ENCODE measurements at places on chromosomes 7 and 10.

GRCh38 chr7:28808796-28809533, 149.2 kb downstream of the TRIL start:
- no peaks in the 10 kb centered on the region for H3K27me3 ChIP-seq
- no peaks in the 10 kb centered on the region for H3K4me1 ChIP-seq
- no peak for DNase-seq
- no peaks in the 10 kb centered on the region for H3K36me3 ChIP-seq
- no peak overlapping the region for H3K4me3 ChIP-seq

DNA sequence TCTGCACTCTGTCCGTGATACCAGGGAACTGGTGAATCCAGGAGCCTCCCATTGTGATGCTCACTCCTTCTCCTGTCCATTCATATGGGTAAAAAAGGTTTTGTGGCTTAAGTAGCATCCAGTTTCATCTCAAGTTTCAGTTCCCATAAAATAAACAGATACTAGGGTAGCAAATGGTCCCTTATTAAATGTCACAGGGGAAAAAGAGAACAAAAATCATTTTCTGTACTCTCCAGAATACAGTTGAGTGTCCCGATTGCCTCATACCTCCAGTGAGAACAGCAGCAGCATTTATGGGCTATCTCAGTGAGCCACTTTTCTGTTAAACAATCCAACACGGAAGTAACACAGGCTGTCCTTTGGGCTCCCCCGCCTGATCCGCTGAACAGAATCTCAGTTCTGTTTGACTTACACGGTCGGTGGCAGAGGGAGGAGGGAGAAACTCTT, 179.6 kb downstream of the CELF2 start:
- H3K27me3 ChIP-seq = no peaks in the 10 kb centered on the region
- H3K4me3 ChIP-seq = no peak overlapping the region
- peaks cover 76% of the 10 kb centered on the region for H3K4me1 ChIP-seq
- peak overlapping the region; percentile 37 for H3K27ac ChIP-seq
- peaks cover 63% of the 10 kb centered on the region for H3K36me3 ChIP-seq

GRCh38 chr10:70680899-70681730, 8.8 kb downstream of the ADAMTS14 start:
- peaks cover 3% of the 10 kb centered on the region for H3K4me1 ChIP-seq
- H3K4me3 ChIP-seq = no peak overlapping the region
- no peaks in the 10 kb centered on the region for H3K27me3 ChIP-seq
- DNase-seq = no peak

- no peak overlapping the region for H3K27ac ChIP-seq
- H3K27me3 ChIP-seq = no peaks in the 10 kb centered on the region
- H3K4me1 ChIP-seq = no peaks in the 10 kb centered on the region
- DNase-seq = no peak
- no peaks in the 10 kb centered on the region for H3K36me3 ChIP-seq
- no peak overlapping the region for H3K4me3 ChIP-seq
These were observed 196.4 kb downstream of the CREB5 start for GRCh38 chr7:28608731-28609130.

- no peak overlapping the region for H3K27ac ChIP-seq
- no peaks in the 10 kb centered on the region for H3K36me3 ChIP-seq
- peaks cover 17% of the 10 kb centered on the region for H3K27me3 ChIP-seq
- H3K4me3 ChIP-seq = no peak overlapping the region
- DNase-seq = no peak
These were observed 1.4 kb downstream of the TMEM130 start for GRCh38 chr7:98868450-98868849.

DNA sequence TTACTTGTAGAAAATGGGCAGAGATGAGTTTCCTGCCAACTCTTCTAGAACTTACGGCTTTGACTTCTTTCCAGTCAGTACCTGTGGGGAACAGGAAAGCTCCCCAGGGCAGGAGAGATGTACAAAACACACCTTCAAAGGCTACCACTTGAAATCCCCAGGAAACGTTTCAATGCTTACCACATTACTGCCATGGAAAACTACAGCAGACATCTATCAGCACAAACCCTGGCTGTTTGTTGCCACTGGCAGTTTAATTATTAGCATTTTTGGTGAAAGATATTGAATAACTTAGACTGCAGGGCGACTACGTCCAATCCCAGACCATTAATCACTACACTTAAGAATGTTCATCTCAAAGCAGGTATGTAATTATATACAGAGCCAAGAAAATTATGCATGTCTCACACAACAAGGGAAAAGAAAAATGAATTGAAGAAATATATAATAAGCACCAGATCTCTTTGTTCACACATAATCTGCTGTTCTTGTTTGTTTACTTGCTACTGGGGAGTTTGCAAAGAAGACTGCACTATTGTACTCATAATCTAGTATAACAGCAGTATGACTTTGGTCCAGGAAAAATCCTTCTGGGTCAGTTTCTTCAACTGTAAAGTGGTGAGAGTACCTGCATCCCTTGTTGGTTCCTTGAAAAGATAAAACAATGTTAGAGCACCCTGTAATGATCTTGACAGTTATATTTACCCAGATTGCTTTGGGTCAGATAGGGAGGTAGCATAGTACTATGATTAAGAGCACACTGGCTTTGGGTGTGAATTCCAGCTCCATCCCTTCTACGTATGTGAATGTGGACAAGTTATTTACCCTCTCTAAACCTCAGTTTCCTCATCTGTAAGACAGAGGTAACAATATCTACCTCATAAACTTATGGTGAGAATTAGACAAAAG, 138.3 kb downstream of the DOCK4 start:
- H3K27me3 ChIP-seq = no peaks in the 10 kb centered on the region
- no peaks in the 10 kb centered on the region for H3K4me1 ChIP-seq
- no peak overlapping the region for H3K27ac ChIP-seq
- no peak for DNase-seq

DNA sequence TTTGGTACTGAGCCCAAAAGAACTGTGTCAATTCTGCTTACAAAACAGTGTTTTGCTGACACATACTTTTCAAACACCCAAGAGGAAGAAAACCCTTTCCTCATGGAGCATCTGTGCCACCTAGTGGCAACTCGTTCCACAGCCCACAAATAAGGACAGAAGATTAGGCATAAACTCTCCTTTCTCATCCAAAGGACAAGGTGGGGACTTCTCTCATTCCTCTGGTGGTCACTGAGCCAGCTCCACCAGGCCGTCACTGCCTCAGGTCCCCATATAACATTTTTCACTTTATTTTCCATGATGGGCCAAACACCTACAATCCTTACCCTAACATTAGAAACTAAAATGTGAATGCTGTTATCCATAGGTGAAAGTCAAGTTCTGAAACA, 76.9 kb downstream of the RNF216 start:
- H3K36me3 ChIP-seq = peaks cover 45% of the 10 kb centered on the region
- peaks cover 26% of the 10 kb centered on the region for H3K4me1 ChIP-seq
- no peaks in the 10 kb centered on the region for H3K27me3 ChIP-seq
- DNase-seq = peak; percentile 89
- H3K4me3 ChIP-seq = no peak overlapping the region
- no peak overlapping the region for H3K27ac ChIP-seq

- DNase-seq = no peak
- no peak overlapping the region for H3K27ac ChIP-seq
- no peaks in the 10 kb centered on the region for H3K36me3 ChIP-seq
- H3K4me1 ChIP-seq = peaks cover 5% of the 10 kb centered on the region
- H3K27me3 ChIP-seq = no peaks in the 10 kb centered on the region
These were observed 47.1 kb upstream of the UBN2 start for GRCh38 chr7:139183878-139184338.

GRCh38 chr7:103912891-103913605, 76.4 kb downstream of the RELN start:
- H3K27me3 ChIP-seq = no peaks in the 10 kb centered on the region
- H3K4me1 ChIP-seq = no peaks in the 10 kb centered on the region
- no peaks in the 10 kb centered on the region for H3K36me3 ChIP-seq
- no peak overlapping the region for H3K27ac ChIP-seq

DNA sequence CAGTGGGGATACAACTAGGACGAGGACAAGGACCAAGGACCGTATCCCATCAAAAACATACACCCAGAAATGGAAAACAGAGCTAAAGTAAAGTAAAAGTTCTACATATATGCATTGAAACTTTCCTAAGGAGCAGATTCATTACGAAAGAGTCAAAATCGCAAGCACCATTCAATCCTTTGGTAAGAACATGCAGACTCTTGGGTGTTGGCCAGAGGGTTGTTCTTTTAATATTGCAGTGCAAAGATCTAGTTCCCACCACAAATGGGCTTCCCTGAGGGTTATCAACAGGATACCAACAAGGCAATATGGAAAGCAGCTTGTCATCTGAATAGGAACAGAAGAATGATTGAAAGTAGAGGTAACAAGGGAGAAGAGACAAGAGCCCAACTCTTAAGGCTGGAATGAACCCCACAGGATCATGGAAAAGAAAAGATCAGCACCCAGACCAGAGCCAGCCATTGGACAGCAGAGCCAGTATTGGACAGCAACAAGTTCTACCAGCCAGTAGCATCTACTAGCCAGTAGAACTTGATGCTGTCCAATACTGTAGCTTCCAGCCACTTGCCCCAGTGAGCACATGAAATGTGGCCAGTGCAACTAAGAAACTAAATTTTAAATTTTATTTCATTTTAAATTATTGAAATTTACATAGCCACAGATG, 66.0 kb downstream of the OSBPL3 start:
- no peak overlapping the region for H3K27ac ChIP-seq
- H3K4me3 ChIP-seq = no peak overlapping the region
- no peaks in the 10 kb centered on the region for H3K36me3 ChIP-seq
- DNase-seq = no peak

DNA sequence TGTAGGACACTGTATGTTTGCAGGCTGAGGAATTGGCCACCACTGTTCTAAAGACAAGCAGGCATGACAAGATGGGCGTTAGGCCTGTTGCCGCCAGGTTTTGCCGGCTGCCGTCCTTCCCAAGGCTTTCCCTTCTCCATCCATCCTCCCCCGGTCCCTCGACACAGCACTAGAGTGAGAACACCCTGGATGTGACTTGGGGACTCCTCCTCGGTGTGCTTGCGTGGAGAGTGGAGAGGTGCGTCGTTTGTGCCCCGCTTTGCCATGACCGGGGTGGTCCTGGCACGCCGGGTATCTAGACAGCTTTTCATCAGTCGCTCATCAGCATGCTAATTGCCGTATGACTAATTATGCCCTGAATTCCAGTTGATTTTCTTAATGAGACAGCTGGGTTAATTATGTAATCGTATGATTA, 206.6 kb upstream of the SH2B2 start:
- no peak overlapping the region for H3K27ac ChIP-seq
- no peaks in the 10 kb centered on the region for H3K36me3 ChIP-seq
- H3K4me3 ChIP-seq = no peak overlapping the region
- H3K27me3 ChIP-seq = no peaks in the 10 kb centered on the region
- H3K4me1 ChIP-seq = peaks cover 8% of the 10 kb centered on the region

DNA sequence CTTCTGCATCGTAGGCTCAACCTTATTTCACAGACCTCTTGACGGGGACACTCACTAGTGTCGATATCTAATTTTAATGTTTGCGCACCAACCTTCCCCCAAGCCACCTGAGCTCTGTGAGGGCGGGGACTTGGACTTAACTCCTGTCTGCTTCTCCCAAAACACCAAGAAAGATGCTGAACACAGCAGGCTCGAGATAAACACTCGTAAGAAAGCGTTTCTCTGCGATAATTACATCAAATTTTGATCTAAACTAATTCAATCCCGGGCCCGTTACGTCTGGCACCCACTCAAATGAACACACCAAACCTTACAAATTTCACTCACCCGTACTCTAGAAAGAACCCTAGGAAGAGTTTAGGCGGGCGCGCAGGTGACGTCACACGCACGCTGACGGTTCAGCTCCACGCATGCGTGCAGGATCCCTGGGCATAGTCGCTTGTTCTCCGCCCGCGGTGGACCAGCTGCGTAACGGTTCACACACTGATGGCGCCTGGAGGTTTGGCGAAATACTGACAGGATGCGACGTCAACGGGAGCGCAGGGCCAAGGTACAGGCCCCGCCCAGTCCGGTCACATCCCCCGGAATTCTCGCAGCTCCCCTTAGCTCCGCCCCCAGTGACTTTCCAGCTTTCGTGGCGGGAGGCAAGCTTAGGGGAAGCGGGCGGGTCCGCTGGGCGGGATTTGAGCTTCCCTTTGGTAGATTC, at the start of gene POT1:
Gene POT1 (minus strand): TSS at position 359 of the 706 bp plus-strand sequence. CDS start 32,652 bp downstream, outside the sequence.
- H3K27me3 ChIP-seq = no peaks in the 10 kb centered on the region
- H3K36me3 ChIP-seq = peaks cover 2% of the 10 kb centered on the region
- DNase-seq = peak; percentile 99
- H3K4me1 ChIP-seq = peaks cover 2% of the 10 kb centered on the region
- peak within 1 kb of the TSS; percentile 58 for H3K4me3 ChIP-seq

GRCh38 chr10:6038071-6038631, 24.0 kb downstream of the IL2RA start:
- H3K27ac ChIP-seq = peak overlapping the region; percentile 34
- peaks cover 3% of the 10 kb centered on the region for H3K27me3 ChIP-seq
- peaks cover 20% of the 10 kb centered on the region for H3K4me1 ChIP-seq
- no peaks in the 10 kb centered on the region for H3K36me3 ChIP-seq
- H3K4me3 ChIP-seq = no peak overlapping the region
- peak; percentile 75 for DNase-seq

- no peaks in the 10 kb centered on the region for H3K36me3 ChIP-seq
- H3K27me3 ChIP-seq = no peaks in the 10 kb centered on the region
- no peak overlapping the region for H3K27ac ChIP-seq
- H3K4me1 ChIP-seq = no peaks in the 10 kb centered on the region
- H3K4me3 ChIP-seq = no peak overlapping the region
- no peak for DNase-seq
These were observed 401.2 kb upstream of the NRG3 start for GRCh38 chr10:81473755-81474154.

- no peaks in the 10 kb centered on the region for H3K4me1 ChIP-seq
- DNase-seq = no peak
- H3K4me3 ChIP-seq = no peak overlapping the region
- no peak overlapping the region for H3K27ac ChIP-seq
- no peaks in the 10 kb centered on the region for H3K27me3 ChIP-seq
These were observed 1284.1 kb upstream of the AUTS2 start for GRCh38 chr7:68314208-68314607.

- no peak for DNase-seq
- no peaks in the 10 kb centered on the region for H3K36me3 ChIP-seq
- H3K4me3 ChIP-seq = no peak overlapping the region
- no peaks in the 10 kb centered on the region for H3K4me1 ChIP-seq
- H3K27me3 ChIP-seq = no peaks in the 10 kb centered on the region
These were observed 173.9 kb downstream of the ZNF438 start for GRCh38 chr10:30857803-30858202.

GRCh38 chr7:107353701-107354100, 116.2 kb upstream of the GPR22 start:
- no peaks in the 10 kb centered on the region for H3K4me1 ChIP-seq
- H3K27ac ChIP-seq = no peak overlapping the region
- DNase-seq = no peak
- no peaks in the 10 kb centered on the region for H3K27me3 ChIP-seq
- H3K4me3 ChIP-seq = no peak overlapping the region
- peaks cover 5% of the 10 kb centered on the region for H3K36me3 ChIP-seq

- H3K27me3 ChIP-seq = peaks cover 18% of the 10 kb centered on the region
- H3K27ac ChIP-seq = no peak overlapping the region
- no peak overlapping the region for H3K4me3 ChIP-seq
These were observed 3.2 kb upstream of the JCAD start for GRCh38 chr10:30062582-30062981.
